KBM-7 (cell line): ENCODE measurements at places on chromosomes 1 and 21.
A peak's percentile ranks its signal among the peaks of the same experiment; 100 is the strongest.

- DNase-seq, result peak; percentile 49
Observed at GRCh38 chr1:23118957-23119792, 49.5 kb downstream of the LUZP1 start.

DNA sequence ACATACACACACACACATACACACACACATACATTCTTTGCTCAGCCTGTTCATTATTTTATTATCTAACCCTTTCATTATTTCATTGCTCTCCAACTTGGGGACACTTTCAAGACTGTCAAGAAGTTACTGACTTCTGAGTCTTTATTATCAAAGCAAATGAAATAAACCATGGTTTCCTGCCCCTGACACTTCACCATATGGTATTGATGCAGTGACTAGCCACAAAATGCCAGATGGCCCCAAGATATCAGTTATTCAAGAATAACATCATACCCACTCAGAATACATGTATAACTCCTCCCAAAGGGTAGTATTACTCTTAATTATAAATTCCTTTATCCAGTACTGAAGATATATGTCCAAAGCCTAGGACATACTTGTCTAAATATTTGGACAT is 197.3 kb downstream of the MRPL39 start:
- no peak for DNase-seq

- no peak for DNase-seq
Observed at GRCh38 chr1:92929461-92929860, 31.8 kb downstream of the DIPK1A start.

GRCh38 chr1:183998045-183998444 is 39.5 kb downstream of the COLGALT2 start:
- DNase-seq, result no peak

GRCh38 chr1:4271338-4271998 is 371.4 kb upstream of the C1orf174 start:
- DNase-seq, result no peak

DNA sequence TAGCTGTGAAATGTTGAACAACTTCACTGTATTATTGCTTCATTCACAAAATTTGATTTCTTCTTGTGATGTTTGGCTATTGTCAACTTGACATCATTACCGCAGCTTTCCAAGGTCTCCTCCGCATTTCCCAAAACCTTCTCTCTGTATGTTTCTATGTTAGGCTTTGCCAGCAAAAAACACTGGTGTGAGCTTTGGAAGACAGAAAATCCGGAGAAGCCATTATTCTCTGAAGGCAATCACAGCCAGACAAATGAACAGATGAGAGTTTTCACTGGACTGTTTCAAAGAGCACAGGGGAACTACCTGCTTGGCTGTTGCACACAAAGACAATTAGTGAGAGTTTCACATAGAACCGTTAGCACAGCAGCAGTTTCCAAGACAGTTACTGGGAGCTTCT is 609.6 kb downstream of the BRINP3 start:
- DNase-seq, result no peak

GRCh38 chr1:45542591-45542990 is 8.0 kb upstream of the AKR1A1 start:
- no peak for DNase-seq

DNA sequence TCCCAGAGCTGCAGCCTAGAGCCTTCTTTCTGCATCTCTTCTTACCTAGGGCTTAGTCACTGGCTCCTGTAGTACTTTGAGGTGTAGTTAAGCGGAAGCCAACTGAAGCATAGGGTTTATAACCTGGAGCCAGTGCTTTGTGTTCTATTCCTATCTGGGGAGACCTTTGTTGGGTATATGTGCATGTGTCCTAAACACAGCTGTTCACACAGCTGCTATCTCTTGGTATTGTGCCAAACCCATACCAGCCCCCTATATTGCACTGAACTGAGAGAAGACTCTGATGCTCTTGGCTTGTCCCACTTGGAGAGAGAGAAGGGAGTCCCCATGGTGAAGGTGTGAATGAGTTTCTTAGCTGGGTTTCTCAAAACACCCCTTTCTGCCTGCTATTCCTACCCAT is 17.2 kb upstream of the NFASC start:
- DNase-seq, result no peak

- DNase-seq, result no peak
Observed at GRCh38 chr1:232697187-232697822, 67.4 kb upstream of the SIPA1L2 start.

DNA sequence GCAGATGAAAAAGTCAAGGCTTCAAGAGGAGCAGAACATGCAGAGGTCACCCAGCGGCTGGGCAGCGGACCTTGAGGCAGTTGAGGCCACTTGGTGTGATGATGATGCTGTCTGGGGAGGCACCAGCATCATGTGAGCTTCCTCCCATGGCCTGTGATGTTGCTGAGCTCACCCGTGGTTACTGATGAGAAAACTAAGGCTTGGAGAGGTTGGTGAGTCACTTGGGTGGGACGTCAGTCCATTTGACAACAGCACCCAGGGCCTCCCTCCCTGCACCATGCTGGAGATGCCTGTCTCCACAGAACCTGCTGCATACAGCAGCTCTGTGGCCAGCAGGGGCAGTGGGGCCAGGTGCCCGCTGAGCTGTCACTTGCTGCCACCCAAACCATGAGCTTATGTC is 146.8 kb downstream of the NPHP4 start:
- DNase-seq, result no peak

GRCh38 chr1:198664068-198664788 is 25.4 kb downstream of the PTPRC start:
- DNase-seq, result peak; percentile 85

DNA sequence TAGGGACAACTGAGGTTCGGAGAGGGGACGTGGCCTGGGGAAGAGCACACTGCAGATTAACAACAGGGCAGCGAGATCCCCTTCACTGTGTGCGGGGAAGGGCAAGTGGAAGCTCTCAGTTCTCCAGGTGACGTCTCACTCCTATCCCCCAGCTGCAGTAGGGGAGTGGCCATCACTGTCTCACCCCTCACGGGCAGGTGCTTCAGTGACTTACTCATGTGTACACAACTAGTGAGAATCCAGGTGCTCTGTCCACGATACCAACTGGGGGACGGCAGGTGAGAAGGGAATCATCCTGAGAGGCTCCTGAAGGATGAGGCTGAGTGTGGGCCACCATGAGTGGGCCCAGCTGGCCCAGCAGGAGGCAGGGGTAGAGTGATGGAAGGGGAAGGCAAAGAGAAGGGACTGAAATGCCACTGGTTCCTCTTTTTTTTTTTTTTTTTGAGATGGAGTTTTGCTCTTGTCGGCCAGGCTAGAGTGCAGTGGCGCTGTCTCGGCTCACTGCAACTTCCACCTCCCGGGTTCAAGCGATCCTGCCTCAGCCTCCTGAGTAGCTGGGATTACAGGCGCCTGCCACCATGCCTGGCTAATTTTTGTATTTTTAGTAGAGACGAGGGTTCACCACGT is 25.9 kb downstream of the RHBG start:
- DNase-seq, result peak; percentile 82

- DNase-seq, result no peak
Observed at GRCh38 chr1:48019714-48020315, 22.6 kb upstream of the TRABD2B start.

DNA sequence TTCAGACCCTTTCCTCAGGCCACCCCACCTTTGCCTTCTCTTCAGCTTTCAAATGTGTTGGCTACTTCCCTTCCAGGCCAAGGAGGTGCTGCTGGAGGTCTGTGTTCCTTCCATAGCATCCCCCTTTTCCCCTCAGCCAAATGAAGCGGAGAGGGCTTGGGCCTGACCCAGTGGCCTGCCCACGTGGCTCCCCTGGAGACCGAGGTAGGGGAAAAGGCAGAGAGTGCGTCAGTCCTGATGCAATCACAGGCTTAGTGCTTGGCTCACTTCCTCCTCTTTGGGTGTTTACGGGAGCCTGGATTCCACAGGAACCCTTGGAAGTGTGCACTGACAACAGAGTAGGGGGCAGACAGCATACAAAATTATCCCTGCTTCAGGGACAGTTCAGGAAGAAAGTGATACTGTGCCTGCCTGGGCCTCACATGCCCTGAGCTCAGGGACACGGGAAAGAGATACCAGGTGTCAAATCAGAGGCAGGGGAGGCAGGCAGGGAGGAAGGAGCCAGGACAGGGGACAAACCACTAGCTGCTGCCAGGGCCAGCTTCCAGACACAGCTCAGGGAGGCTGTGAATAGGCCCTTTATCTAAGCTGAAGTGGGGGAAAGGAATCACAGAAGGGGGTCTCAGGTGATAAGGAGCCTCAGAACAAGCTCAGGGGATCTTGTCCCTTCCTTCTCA is 16.6 kb upstream of the PTP4A2 start:
- DNase-seq, result peak; percentile 77

GRCh38 chr1:53172426-53173128 is 24.0 kb upstream of the CPT2 start:
- DNase-seq, result peak; percentile 30

DNA sequence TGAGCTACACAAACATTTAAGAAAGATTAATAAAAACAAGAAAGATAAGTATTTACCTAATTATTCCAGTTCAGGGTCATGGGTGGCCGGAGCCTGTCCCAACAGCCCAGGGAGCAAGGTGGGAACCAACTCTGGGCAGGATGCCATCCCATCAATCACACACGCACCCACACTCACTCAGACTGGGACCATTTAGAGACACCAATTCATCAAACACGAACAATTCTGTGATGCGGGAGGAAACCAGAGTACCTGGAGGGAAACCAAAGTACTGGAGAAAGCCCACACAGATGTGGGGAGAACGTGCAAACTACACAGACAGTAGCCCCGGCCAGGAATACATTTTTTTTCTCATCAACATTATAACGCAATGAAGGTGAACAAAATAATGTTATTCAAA is 16.2 kb downstream of the WASF2 start:
- no peak for DNase-seq

GRCh38 chr1:82319546-82319945 is 518.8 kb downstream of the ADGRL2 start:
- no peak for DNase-seq

GRCh38 chr1:8212580-8213031 is 105.3 kb upstream of the SLC45A1 start:
- no peak for DNase-seq

DNA sequence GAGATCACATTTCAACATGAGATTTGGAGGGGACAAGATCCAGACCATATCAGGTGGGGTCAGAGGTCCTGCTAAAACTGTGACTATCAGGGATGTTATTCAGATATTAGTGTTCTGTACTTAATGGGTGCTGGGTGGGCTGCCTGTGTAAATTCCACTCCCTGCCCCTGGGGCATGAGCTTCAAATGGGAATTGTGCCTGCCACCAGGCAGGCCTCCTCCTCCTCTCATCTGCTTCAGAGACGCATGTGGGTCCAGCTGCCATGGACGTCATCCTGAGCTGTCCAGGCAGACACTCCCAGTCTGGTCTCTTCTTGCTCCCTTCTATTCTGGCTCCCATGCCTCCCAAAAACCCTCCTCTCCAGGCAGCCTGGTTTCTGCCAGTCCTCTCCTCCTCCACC is 10.4 kb downstream of the QSOX1 start:
- DNase-seq, result no peak

- no peak for DNase-seq
Observed at GRCh38 chr21:38311765-38312164, 55.0 kb downstream of the KCNJ15 start.
